ENCODE measurements at places on chromosomes 5 and 9.

DNA sequence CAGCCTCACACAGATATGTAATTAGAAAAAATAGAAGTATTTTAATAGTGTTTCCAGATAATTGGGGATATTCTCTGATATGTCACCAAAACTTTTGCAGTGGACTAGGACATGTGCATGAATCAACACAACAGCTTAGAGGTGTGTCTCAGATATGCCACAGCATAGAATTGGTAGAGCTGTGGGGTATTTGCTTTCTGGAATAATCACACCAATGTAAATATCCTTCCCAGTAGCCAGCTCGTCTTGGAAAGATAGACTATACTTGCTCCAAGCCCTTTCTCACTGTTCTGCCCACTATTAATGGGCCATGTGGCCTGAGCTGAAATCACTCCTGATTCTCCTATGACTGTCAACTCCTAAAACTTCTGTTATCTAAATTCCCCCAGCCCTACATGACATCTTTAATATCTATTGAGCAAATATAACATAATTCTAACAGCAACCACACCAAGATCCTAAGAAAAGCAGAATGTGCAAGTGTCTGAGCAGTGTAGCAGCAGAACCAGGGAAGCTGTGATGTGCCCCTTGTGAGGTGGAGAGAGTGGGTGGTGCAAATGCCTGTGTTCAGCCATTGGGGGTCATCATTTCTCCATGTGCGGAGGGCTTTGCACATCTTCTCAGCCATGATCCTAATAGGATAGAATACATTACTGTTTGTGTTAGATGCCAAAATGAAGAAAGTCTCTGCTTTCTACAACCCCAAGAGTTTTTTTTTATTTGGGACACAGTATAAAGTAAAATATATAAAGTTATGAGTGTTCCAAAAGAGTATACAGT, 65.0 kb downstream of the MELK start:
- DNase-seq = no peak

GRCh38 chr5:124979251-124979650, 232.8 kb upstream of the ZNF608 start:
- no peak for DNase-seq

- no peak for DNase-seq
These were observed 665.7 kb downstream of the DNAH5 start for GRCh38 chr5:13278811-13279210.

DNA sequence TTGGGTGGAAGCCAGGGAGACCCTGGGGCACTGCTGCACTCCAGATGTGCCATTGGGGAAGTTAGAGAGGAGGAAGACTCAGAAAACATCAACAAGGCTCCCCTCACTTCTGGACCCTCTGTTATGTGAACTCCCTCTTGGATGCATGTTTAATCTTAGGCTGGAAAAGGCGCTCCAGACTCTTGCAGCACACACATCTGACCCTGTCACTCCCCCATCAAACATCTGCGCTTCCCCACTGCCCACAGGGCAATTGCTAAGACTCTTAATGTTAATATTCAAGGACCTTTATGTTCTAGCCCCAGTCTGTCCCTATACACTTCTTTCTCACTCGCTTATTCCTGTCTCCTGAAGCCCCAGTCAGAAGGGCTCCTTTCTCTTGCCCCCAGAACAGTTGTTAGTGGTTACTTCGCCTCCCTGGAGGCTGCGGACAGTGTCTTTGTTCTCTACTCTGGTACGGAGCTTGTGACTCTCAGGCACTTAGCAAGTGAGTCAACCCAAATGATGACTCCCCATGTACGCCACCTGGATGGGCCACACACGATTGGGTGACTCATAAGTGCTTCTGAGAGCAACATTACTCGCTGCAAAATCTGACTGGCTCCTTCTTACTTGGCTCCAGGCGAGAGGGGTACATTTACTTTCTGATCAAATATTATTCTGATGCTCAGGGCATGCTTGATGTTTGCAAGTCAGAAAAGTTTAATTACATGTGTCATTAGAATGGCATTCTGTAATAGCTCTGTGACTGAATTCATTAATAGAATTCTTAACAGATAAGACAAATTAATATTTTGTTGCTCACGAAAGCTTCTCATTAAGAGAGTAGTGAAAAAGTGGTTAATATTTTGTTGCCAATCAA, 193.6 kb downstream of the HSPA4 start:
- DNase-seq = no peak

- DNase-seq = no peak
These were observed 49.9 kb upstream of the GAS1 start for GRCh38 chr9:86997156-86997555.

- no peak for DNase-seq
These were observed 1.1 kb downstream of the MAML1 start for GRCh38 chr5:179733772-179734126.

- DNase-seq = no peak
These were observed 824 bp downstream of the MXD3 start for GRCh38 chr5:177310757-177311391.

GRCh38 chr5:102596113-102596512, 97.3 kb upstream of the SLCO6A1 start:
- no peak for DNase-seq

DNA sequence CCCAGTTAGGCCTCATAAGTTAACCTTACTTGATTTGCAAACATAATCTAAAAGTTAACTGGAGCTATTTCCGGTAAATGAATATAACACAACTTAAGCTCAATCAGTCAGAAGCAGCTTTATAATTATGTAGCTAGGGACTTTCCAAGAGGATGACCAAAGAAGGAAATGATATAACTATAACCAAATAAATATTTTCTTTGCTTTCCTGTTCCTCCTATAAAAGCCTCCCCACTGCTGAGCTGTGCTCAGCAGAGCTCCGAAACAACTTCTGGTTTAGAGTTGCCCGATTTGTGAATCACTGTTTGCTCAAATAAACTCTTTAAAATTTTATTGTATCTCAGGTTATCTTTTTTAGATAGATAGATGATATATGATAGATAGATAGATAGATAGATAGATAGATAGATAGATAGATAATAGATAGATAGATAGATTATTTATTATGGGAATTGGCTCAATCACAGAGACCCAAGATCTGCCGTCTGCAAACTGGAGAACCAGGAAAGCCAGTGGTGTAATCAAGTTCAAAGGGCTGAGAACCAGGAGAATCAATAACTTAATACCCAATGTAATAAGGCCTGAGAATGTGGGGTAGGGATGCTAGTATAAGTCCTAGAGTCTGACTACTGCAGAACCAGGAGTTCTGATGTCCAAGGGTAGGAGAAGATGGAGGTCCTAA, 19.3 kb upstream of the TMEM161B start:
- DNase-seq = no peak

DNA sequence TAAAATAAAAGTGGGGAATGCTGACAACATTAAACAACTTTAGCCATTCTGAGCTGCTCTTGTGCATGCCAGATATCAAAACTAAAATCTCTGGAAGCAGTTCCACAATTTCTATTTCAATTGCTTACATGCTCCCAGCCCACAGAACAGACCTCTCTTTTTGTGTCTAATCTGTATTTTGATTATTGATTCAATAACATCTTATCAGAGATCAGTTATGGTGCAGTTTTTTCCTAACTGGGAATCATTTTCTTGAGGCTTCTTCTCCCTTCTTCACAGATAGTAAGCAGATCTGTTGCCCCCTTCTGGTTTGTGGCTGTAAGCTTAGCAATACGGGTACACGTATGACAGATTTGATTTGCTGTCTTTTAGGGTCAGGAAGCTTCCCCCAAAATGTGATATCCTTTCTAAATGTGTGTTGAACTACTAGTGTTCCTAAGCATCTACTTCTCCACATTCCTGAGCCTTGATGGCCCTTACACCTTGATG, 39.4 kb downstream of the MRPS27 start:
- DNase-seq = no peak

GRCh38 chr9:33272061-33272460, 7.2 kb downstream of the CHMP5 start:
- DNase-seq = no peak

DNA sequence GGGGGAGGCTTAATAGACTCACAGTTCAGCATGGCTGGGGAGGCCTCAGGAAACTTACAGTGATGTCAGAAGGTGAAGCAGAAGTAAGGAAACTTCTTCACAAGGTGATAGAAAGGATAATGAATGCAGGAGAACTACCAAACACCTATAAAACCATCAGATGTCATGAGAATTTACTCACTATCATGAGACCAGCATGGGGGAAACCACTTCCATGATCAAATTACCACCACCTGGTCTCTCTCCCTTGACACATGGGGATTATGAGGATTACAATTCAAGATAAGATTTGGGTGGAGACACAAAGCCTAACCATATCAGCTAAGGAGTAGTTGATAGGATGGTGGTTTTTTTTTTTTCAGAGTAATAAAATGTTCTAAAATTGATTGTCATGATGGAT, 201.8 kb downstream of the CDH12 start:
- DNase-seq = no peak

GRCh38 chr5:100832252-100833230, 70.5 kb downstream of the ST8SIA4 start:
- DNase-seq = no peak

DNA sequence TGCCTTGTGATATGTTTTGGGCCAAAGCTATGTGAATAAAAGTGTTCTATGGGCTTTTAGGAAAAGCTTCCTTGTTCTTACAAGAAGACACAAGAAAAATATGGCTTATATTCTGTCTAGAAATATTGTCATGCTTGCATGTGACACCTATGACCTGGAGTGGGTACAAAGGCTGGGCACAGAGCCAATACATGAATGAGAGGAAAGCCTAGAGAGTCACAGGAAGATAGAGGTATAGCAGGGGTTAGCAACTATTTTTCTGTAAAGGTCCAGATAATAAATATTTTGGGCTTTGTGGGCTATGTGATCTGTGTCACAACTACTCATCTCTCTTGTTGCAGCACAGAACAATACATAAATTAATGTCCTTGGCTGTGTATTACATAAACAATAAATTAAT, 196.6 kb upstream of the CD180 start:
- DNase-seq = no peak

GRCh38 chr5:111792471-111793058, 35.6 kb upstream of the NREP start:
- DNase-seq = no peak

- no peak for DNase-seq
These were observed 47.1 kb upstream of the POU4F3 start for GRCh38 chr5:146291421-146292074.

GRCh38 chr5:145887217-145887616, 14.4 kb upstream of the GRXCR2 start:
- DNase-seq = no peak
